Hepatic stellate cell (primary cell): ENCODE measurements at places on chromosomes 1 and 21.

- DNase-seq: no peak
Measured at GRCh38 chr21:42969193-42969600, 5.2 kb upstream of the PKNOX1 start.

DNA sequence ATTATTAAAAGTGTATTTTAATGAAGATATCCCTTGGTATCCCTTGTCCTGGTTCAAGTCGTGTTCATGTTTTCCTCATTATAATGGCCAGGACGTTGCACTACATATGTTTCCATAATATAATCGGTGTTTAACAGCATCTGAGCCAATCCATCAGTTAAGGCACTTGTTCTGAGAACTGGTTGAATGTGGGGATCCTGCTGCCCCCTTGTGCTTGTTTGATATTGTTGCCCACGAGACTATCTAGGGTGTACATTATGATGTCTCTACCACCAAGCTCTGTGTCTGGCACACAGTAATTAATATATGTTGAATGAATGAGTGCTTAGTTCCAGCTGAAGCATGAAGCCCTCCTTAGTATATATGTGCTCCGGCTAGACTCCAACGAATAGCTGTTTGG lies 193.0 kb downstream of the CACNA1E start:
- no peak for DNase-seq

GRCh38 chr1:31862071-31862470 lies 46.2 kb upstream of the SPOCD1 start:
- no peak for DNase-seq

- DNase-seq: no peak
Measured at GRCh38 chr1:125087247-125087646, 3902.5 kb downstream of the SRGAP2C start.

DNA sequence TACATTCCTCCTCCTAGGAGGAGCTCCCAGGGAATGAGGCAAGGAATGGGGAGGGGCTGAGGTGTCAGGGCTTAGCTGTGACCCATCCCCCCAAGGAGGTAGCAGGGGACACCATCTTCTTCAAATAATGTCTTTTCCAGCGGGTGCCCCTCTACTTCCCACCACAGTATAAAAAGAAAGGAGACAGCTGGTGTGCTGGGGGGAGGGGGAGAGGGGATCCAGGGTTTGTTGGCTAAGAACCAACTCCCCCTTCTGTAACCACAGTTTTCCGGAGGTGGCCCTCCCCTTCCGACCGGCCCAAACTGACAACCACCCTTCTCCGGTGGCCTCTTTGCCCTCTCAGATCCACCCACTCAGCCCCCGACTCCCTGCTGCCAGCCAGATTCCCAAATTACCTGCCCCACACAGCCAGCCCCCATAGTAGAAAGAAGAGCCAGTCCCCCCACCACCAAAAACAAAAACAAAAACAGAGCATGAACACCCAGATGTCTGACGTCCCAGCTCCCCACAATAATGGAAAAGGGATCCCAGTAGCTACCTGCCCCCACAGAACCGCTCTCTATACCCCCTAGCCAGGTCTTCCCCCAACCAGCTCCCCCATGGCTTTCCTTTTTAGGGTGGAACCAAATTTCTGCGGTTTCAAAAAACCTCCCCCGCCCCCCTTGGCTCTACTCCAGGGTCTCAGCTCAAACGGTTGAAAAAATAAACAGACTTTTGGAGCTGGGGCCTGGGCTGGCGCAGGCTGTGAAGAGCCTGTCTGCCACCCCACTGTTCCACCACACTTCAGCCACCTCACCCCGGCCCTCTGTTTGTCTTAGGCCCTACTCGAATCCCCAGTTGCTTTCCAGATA lies 2.1 kb downstream of the ARHGEF2 start:
- peak; percentile 92 for DNase-seq

GRCh38 chr1:68218490-68218889 lies 13.8 kb downstream of the WLS start:
- DNase-seq: no peak

- DNase-seq: peak; percentile 57
Measured at GRCh38 chr1:183571678-183572268, 18.5 kb downstream of the NCF2 start.

DNA sequence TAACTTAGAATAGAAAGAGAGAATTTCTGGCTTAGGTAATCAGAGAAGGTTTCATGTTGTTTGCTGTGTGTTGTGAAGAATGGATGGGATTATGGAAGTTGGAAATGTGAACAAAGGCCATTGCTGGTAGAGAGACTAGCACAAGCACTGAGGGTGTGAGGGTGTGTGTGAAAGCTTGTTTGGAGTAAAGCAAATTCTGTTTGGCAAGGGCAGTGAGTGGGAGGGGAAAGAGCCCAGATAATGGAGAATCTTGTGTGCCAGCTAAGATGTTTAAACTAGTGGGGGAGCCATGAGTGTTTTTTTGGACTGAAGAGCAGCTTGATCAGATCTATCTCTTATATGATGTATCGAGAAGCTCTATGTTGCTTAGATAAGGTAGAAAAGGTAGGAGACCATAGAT lies 107.1 kb downstream of the DISP1 start:
- no peak for DNase-seq

DNA sequence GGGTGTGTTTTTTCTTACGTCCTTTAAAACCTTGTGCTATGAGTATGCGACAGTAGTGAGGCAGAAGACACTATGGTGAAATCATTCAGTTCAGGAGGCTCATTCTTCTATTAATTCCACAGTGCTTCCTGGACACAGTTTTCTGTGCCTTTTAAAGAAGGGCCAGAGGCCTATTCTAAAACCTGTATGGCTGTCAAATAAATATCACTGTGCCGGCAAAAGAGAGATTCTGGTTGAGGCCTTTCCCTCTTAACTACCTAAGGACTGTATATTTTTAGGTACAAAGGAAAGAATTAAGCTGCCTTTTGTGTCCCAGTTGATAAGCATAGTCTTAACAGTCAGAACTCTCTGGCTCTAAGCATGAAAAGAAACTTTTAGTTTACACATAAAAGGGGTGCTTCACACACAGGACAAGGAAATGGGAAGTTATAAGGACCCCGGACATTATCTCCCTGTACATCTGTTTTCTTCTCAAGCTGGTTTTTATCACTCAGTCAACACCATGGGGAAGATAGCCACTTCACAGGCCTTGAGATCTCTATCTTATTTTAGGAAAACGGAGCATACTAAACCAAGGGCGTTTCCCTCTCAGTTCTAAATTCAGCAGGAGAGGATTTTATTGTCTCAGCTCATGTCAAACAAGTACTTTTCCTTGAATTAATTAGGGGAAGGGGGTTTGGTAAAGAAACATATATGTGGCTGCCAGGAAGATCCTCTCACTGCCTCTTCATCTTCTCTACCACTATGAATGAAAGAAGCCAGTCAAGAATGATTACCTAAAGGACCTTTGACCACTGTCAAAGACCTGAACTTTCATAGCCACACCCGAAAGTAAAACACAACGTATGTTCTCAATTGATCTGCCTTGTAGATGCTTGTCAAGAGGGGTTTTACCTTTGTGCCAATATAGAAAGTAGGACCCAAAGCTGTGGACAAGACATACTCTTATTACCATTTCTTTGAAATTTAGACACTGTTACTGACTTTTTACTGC lies 71.4 kb upstream of the HSPA13 start:
- DNase-seq: no peak

DNA sequence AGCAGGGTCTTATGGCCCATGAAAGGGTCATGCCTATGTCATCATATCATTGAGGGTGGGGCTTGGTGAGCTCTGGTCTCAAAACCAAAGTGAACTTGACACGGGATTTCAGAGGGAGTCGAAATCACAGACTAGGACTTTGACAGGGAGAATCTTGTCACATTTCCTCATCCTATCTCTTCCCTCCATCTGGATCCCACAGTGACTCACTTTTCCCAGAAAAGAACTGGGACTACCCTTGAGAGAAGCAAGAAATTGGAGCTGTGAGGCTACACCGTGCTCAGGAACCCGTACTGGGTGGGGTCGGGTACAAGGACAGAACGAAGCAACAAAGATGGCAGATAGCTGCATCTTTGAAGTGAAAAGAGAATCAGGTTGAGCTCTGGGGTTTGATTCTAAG lies 69.5 kb downstream of the ZSCAN20 start:
- DNase-seq: no peak

- DNase-seq: no peak
Measured at GRCh38 chr1:155913969-155914757, 3.0 kb upstream of the RIT1 start.

DNA sequence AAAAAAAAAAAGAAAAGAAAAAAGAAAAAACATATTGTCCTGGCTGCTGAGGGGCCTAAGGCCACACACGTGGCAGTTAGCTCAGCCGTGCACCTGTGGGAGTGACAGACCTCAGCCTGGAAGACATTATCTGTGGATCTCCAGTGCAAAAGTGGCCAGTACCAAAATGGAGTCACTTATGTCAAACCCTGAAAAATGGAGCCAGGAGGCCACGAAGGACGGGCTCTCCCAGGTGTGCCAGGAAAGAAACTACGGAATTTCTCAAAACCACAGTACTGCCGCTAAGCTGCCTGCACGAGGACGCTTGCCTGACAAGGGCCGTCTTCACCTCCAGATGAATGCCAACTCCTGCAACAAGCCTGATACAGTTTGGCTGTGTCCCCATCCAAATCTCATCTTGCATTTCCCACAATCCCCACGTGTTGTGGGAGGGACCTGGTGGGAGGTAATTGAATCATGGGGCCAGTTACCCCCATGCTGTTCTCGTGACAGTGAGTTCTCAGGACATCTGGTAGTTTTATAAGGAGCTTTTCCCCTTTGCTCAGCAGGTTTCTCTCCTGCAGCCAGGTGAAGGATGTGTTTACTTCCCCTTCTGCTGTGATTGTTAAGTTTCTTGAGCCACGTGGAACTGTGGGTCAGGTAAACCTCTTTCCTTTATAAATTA lies 5.3 kb upstream of the MIB2 start:
- DNase-seq: no peak

GRCh38 chr1:15254559-15254958 lies 7.5 kb downstream of the FHAD1 start:
- no peak for DNase-seq

GRCh38 chr1:98143403-98143802 lies 222.6 kb upstream of the DPYD start:
- no peak for DNase-seq

- DNase-seq: no peak
Measured at GRCh38 chr1:219090607-219091006, 83.1 kb upstream of the LYPLAL1 start.

GRCh38 chr1:247211339-247211738 lies 39.5 kb upstream of the ZNF124 start:
- no peak for DNase-seq

DNA sequence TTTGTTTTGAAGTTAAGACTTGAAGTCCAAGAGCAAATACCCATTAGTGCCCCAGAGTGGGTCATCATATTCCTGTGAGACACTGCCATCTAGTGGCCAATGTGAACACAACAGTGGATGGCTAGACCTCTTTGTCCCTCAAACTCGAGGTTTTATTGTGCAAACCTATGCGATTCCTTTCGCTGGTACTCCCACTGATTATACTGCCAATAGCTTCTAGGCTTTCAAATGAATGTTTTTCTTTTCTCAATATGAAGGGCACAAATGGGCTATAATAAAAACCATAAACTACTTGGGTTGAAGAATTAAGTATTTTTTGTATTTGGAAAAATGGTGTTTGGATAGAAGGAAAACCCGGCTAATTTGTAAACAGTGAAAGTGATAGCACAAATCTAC lies 100.4 kb upstream of the ZNF281 start:
- peak; percentile 70 for DNase-seq

DNA sequence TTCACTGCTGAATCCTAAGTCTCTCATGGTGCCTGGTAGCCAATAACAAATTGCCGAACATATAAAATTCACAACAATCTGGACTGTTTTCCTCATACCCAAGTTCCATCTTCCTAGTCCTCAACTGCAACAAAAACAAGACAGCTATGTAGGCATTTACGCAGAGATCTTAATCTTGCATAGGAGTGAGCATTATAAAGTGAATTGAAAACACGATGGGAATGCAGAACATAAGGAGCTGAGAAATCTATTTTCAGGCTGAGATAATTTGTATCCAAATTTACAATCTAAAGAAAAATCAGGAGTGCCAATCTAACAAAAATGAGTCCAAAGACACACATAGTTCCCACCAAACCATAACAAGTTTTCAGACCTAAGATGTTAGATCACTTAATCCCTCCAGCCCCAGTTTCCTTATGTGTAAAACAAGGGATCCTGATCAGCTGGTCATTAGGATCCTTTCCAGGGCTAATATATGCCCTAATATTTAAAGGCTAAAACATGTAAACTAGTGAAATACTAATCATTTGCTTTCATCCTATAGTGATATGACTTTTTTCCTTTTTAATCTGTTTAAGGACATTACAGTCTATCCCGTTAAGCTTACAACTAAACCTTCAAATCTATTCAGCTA lies 1.9 kb downstream of the SLC16A1 start:
- DNase-seq: no peak

DNA sequence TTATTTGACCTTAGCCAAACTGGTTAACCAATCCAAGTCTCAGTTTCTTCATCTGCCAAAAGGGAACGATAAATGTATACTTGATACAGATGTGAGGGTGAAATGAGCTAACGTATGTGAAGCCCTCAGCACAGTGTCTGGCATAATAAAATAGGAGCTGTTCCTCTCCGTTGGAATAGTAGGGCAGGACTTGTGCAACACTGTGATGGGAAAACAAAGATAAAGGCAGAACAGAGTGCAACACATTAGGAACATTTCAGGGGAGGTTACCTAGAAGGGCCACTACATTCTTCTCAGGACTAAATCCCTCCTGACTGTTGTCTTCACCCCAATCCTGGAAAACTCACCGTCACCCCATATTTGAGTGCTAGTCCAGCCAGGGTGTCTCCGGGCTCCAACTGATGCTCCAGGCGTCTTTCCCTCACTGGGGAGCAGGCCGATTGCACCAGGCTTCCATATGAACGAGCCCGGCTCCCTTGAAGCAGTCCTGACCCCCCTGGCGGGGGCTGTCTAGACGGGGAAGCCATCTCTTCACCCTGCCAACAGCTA lies 896 bp downstream of the LYSMD1 start:
- no peak for DNase-seq

DNA sequence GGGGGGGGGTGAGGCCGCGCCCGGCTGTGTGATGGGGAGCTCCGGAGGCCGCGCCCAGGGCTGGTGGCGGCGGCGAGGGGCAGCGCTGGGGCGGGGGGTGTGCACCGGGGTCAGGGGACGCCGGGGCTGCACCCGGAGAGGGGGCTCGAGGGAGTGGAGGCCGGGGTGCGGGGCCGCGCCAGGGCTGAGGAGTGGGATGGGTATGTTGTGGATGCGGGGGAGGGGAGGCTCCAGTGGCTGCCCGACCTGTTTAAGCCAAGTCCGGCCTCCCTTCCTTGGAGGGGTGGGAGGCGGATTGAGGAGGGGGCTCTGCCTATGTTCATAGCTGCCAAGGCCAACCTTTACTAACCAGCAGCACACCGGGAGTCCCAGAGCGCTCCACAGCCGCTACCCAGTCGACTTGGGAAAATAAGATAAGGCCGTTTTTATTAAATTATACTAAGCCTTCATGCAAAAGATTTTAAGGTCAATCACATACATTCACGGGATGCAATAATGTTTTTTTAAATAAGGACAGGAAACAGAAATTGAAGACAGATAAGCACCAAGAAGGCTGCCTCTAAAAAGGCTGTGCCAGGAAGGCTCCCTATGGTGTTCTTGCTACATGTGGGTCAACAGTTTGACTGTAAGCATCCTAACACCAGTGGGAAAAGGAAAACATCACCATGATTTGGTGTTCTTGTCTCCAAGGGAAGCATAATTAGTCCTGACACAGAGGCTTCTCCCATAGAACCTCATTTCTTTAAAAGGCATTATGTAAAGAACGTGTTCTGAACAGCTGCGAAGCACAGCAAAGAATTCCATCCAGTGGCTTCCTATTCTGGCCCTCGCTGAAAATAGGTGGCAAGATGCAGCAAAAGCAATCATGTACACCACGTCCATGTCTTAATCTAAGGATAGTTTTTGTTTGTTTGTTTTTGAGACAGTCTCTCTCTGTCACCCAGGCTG lies 626 bp upstream of the HLCS start:
- DNase-seq: peak; percentile 12
